ENCODE measurements at places on chromosomes 2 and 18.
A peak's percentile ranks its signal among the peaks of the same experiment; 100 is the strongest.

GRCh38 chr2:46970334-46971288 is 55.0 kb upstream of the MCFD2 start:
- DNase-seq, result no peak

GRCh38 chr2:47094511-47095142 is 60.5 kb downstream of the STPG4 start:
- DNase-seq, result no peak

GRCh38 chr2:26613241-26614215 is 27.6 kb downstream of the CIB4 start:
- no peak for DNase-seq

DNA sequence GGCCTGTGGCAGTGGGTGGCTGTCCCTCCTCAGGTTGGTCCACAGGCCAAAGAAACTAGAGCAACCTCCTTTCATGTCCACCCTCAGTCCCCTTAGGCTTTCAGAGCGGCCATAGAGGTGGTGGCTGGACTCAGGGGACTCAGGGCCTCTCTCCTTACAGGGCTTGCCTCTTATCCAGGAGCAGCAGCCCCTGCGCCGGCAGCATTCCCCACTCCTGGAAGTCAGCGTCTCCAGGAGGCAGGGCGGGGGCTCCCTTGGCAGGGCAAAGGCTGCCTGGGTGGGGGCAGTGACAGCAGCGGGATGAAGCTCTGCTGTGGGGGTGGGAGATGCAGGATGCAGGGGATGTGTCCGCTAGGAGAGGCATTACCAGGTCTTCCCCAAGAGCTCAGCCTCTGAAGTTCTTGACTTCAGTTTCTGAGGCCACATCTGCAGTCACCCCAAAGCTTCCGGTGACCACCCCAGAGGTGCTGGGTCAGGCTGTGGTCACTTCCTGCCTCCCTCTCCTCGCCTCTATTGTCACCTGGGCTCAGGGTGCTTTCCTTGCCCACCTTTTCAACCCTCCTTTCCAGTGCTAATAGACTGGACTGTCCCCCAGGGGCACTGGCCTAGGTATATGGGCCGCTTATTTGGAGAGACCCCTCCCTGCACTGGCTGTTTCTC is 8.6 kb upstream of the GPR55 start:
- DNase-seq, result no peak

DNA sequence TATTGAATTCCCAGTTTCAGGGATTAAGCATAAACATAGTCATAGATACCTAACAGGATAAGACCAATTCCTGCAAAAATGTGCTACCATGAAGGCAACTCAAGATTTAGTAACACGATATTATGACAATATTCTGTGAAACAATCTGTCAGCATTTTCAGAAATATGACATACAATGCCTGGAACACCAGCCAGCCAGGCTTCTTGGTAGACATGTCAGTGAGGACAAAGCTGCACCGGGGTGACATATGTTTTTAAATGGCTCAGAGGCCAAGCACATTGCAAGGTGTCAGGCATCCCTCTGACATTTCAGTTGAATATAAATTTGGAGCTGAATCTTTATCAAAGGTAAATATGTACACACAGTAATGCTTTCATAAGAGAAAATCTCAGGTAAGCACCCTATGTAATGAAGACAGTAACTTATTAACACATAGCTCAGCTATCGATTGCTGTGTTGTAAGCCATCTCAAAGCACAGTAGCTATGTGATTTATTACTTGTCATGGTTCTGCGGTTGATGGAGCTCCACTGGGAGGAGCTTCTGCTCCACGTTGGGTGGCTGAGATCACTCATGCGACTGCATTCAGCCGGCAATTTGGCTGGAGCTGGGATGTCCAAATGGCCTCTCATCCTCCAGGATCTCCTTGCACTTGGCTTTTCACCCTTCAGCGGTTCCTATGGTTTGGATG is 31.9 kb upstream of the EML6 start:
- DNase-seq, result no peak

- no peak for DNase-seq
Measured at GRCh38 chr18:63844254-63844653, 43.3 kb upstream of the SERPINB2 start.

GRCh38 chr2:9703701-9704221 is 73.0 kb upstream of the YWHAQ start:
- DNase-seq, result peak; percentile 83

DNA sequence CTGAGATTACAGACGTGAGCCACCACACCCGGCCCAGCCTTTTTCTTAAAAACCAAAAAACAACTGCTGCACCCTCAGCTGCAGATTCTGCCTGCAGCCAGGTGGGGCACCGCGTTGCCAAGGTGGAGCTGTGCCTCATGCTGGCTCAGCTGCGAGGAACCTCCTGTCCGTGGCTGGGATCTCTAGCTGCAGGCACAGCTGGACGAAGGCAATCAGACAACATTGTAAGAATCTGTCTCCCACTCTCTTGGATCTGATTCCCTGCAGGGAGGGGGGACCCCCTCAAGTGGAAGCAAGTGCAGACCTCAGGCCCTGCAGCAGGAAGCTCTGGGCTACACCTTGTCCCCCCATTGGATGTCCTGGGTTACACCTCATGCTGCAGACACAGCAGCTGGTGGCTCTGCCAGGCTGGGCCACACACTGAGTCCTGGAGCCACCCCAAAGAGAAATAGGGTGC is 24.1 kb downstream of the CIDEA start:
- no peak for DNase-seq

DNA sequence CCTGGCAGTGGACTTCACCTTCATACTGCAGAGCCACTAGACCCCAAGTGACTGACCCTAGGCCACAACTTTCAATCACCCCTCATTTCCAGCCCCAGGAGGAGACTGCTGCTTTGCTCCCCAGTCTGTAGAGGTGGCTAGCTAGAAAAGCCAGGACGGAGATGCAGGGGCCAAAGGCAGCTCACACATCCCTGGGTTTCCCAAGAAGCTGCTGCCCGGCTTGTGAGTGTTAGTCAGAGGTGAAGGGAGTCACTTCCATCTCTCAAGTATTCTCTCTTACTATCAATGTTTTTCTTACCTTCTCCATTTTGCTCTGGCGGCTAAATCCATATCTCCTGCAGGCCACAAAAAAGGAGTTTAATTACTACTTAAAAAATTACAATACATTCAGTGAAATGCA is 36.2 kb downstream of the CCDC93 start:
- DNase-seq, result no peak

DNA sequence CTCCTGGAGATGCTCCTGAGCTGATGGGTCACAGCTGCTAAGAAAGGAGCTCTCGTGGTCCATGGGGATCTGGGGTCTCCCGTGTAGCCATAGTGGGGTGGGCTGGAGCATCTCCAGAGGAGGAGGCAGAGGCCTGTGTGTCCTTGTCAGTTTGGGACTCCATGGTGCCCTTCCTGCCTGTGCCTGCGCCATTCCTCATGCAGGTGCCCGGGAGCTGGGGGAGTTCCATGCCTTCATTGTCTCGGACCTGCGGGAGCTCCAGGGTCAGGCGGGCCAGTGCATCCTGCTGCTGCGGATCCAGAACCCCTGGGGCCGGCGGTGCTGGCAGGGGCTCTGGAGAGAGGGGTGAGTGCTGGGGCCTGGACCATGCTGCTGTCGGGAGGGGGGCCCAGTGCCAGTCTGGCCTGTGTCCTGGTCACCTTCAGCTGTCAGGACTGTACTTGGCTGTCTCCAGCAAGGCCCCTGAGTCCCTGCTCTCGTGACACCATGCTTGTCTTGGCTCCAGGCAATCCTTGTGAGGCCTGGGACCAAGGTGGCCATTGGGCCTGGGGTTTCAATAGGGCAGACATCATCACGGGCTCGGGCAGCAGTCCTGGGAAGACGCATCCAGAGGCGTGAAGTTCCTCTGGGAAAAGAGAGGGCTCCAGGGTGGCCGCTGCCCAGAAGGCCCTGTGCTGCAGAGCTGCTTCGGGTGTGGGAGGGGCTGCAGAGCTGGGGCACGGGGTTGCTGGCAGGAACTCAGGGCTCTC is 7.3 kb downstream of the CAPN10 start:
- no peak for DNase-seq

GRCh38 chr18:56563568-56563967 is 74.8 kb downstream of the TXNL1 start:
- DNase-seq, result no peak

GRCh38 chr2:231611273-231612108 is 18.8 kb downstream of the TEX44 start:
- peak; percentile 76 for DNase-seq

DNA sequence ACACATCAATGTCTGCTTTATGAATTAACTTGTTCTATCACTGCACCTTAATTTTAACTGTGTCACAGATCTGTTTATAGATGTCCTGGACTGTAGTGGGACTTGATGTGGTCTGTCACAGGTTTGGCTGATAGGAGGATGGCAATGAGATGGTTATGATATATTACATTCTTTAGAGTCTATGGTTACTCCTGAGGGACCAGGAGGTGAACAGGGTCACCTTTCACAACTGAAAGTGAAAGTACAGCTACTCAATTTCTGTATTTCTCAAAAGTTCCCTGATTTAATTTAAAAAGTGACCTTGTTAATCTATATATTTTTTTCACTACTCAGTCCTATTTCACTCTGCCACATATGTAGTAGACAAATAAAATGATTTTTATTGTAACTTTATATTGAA is 1284.1 kb upstream of the GYPC start:
- no peak for DNase-seq

DNA sequence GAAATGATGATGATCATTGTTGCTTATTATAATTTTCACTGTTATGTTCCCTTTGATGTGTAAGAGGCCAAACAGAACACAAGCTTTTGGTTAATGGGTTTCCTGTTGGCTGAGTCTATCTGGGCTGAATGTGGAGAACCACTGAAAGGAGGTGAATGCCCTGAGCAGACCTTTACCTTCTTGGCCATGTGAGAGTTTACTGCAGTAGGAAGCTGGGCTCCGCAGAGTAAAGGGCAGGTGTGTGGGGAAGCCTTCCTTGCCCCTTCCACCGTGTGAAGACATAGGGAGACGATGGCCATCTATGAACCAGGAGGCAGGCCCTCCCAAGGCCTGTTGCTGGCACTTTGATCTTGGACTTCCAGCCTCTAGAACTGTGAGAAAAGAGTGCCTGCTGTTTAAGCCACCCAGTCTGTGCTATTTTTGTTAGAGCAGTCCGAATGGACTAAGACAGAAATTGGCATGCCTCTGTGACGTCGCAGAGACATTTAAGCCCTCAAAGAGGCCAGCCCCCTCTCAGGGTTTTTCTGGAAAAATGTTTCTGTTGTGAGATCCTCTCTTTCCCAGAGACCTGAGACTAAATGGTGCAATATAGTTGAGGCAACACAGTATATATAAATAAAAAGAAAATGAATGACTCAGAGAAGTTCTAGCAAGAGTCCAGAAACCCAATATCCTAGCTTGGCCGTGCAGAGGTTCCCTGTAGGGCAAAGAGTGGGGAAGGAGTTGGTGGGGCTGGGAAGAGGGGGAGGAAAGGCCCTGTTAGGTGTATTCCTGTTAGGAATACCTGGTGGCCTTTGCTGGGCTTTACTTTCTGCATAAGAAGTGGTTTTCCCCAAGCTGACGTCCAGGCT is 121.9 kb upstream of the LGALSL start:
- DNase-seq, result no peak

GRCh38 chr2:230932556-230933511 is 7.8 kb upstream of the GPR55 start:
- no peak for DNase-seq

- DNase-seq, result peak; percentile 41
Measured at GRCh38 chr2:128342550-128342949, 23.9 kb upstream of the HS6ST1 start.

All from T1000 (cell line).